ENCODE measurements at places on chromosomes 2 and 18.

GRCh38 chr2:102486941-102487702, 14.1 kb downstream of the SLC9A4 start:
- no peak for DNase-seq

GRCh38 chr2:146572598-146572997, 1272.2 kb upstream of the ACVR2A start:
- no peak for DNase-seq

DNA sequence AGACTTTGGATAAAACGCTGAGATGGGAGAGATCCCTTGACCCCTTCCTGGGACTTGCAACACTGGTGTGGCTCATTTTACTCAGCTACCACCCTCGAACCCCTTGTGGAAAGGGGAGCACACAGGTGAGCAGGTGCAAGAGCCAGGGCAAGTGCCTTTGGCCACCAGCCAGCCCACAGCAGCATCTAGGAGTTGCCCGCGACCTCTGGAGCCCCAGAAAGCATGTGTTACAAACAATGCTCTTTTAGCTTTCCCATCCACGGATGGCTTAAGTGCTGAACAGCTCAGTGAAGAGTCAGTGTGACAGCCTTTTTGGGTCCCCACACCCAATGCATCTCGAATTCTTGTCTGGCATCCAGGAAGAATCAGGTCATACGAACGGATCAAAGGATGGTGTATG, 197.8 kb downstream of the MEMO1 start:
- no peak for DNase-seq

GRCh38 chr2:105932582-105932981, 187.9 kb downstream of the NCK2 start:
- DNase-seq: no peak

DNA sequence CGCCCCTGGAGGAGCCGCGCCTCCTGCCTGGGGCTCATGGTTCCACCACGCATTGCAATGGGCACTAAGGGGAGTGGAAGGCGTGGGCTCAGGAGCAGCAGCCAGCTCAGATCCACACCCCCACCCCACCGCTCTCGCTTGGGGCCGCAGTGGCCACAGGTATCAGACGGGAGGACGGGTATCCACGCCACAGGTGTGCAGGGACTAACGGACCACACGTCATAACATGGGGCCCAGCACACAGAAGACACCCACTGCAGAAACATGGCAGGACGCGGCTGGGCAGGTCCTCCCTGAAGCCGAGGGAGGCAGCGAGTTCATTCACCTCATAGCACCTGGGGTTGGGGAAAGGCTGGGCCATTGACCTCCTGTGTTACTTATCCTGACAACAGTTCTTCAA, 13.0 kb downstream of the HDAC4 start:
- no peak for DNase-seq

DNA sequence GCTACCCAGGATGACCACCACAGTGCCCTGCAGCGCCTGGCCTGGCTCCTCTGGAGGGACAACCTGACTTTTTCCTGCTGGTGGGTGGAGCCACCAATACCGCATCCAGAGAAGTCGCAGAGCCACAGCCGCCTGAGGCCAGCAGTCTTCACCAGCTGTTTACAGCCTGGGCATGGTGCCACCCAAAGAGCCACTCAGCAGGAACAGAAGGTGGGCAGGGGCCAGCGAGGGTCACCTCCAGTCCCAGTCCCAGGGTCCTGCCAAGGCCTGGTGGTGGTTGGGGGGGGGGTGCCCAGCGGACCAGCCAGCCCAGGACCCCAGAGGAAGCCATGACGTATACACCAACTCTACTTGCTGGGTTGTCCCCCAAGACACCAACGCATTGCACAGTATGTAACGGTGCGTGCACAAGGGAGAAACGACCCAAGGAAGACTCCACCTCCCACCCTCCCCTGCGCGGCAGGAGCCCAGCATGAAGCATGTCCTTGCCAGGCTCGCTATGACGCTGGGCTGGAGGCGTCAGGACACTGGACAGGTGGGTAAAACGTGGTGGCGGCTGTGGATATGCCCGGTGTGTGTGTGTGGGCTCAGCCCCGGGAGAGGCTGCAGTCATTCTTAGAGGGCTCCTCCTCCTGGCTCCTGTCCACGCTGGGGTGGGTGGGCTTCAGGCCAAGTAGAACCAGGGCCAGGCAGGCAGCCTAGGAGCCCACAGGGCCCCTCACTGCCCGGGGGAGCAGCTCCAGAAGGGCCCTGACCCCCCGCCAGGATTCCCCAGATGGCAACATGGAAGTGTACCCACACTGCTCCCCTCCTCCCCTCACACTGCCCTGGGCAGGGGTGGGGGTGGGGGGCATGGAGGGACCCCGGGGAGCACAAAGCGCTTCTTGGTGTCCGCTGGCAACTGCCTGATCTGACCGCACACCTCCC, 49.3 kb downstream of the HS6ST1 start:
- no peak for DNase-seq

DNA sequence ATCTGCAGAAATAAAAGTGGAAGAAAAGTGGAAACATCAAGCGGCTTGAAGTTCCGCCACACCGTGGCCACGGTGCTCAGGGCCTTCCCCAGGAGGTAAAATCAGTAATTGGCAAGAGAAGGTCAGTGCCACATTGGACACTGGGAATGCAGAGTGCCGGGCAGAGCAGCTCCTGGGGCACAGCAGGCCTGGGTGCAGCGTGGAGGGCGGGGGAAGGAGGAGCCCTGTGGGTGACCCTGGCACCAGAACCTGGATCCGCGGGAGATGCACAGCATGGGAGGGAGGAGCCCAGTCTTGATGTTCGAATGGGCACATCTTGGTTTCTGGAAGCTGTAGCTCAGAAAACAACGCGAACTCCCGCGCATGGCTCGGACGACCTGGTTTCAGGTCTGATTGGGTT, 630.2 kb downstream of the GALR1 start:
- no peak for DNase-seq

- DNase-seq: no peak
These were observed 146.9 kb upstream of the TPO start for GRCh38 chr2:1266351-1266750.

DNA sequence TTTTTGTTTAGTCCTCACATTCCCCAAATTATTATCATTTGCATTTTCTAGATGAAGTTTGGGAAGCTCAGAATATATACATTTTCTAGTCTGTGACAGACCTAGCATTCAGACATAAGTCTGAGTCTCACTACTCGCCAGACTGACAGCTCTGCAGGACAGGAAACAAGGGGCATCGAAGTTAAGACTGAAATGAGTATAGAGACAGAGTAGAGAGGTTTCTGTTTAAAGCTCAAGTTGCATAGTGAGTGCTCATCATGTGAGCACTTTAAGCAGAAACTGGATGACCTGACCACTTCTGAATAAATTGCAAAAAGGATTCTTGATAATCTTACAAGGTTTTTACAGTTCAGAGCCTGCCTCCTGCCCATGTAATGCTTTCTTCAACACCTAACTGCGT, 1.1 kb downstream of the HADHB start:
- DNase-seq: no peak

Measured in left ventricle myocardium inferior (tissue), 1 donor.